IPS DF 6.9 (cell line): ENCODE measurements at places on chromosomes 2 and 18.

DNA sequence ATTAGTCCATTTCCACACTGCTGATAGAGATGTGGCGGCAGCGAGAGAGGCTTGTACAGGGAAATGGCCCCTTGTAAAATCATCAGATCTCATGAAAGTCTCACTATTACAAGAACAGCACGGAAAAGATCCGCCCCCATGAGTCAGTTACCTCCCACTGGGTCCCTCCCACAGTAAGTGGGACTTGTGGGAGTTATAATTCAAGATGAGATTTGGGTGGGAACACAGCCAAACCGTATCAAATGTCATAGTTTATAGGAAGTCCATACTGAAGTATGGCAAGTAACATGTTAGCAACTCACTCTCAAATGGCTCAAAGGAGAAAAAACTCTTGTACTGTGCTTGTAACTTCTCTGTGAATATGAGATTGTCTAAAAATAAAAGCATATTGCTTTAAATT, 56.1 kb downstream of the FARP2 start:
- no peak for DNase-seq

GRCh38 chr2:176187200-176187898, 1.1 kb upstream of the HOXD1 start:
- DNase-seq = no peak

- DNase-seq = no peak
Measured at GRCh38 chr2:20093263-20094141, 42.1 kb upstream of the LAPTM4A start.

DNA sequence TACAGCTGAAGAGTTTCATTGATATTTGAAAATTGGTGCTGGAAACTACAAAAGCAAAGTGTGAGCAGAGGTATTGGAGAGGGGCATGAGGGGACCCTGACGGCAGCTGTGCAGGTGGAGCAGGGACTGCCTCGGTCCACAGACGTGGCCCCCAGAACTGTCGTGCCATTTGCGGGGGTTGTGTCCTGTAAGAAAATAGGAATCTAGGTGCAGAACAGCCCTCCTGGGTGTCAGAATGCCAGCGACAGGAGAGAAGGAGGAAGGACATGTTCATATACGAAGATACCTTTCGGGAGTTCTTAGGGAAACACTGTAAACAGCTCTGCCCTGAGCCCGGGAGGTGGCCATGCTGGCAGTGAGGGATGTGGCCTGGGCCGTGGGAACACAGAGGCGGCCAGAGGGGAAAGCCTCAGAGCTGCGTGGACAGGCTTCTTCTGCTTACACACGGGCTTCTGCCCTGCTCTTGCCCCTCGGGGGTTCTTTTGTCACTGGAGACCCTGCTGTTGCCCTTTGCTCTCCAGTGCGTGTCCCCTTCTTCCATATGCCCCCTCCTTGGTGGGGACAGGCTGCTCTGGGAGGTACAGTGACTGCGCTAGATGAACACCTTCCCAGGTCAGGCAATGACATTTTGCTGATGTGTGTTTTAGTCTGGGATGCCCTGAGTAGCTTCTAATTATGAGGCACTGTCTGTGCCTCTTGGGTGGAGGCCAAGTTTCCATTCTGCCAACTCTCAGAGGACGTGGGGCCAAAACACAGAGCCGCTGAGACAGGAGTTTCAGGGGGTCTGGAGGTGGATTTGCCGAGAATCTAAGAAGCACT, 81.9 kb upstream of the TXNDC2 start:
- no peak for DNase-seq

GRCh38 chr2:241849616-241850543, 8.8 kb downstream of the PDCD1 start:
- no peak for DNase-seq

DNA sequence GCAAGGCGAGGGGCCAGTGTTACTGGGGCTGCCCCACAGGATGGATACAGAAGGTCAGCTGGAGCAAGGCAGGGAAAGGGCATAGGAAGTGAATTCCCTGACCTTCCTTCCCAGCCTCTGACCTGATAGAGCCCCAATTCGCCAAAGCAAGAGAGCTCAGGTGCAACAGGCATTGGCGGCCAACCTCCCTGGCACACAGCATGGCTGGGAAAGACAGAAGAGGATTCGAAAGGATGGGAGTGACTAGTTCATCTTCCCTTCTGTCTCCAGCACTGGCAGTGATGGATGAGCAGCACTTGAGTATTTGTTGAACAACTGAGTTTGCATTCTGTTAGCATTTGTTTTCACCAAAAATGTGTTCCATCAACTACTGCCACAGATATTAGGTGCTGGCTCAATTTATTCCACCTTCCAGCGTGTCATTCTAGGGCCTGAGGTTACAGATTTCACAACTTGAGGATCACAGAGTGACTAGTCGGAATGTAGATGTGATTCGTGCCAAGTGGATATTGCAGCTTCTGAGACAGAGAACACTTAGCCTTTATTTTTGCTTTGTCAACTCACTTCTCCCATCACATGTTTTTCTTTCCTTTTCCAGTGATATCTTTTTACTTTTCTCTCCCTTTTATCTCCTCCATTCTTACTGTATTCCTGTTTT, 6.2 kb downstream of the COPS8 start:
- DNase-seq = no peak

DNA sequence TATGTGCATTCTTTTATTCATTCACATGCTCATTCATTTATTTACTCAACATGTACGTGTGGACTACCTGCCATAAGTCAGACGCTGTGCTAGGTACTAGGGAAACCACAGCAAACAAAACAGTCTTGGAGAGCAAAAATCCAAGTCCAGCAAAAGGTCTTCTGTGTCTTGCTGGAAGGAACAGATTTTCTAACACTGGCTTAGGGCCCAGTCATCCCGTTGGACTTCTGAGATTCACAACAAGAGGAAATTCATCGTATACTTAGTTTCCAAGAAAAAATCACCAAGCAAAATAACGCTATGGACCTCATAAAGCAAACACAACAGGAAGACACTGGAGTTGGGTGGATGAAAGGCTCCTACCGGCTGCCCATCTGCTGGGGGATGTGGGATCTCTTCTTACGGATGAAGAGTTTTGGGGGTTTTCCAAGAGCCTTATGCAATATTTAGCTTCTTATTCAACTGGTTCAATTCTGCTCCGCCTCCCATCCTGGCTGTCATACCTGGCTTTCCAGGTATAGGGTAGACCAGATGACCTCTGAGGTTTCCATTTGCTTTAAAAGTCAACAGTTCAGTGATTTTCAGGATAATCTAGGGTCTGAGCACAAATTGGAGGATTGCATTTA, 262.7 kb downstream of the HAUS1 start:
- no peak for DNase-seq

DNA sequence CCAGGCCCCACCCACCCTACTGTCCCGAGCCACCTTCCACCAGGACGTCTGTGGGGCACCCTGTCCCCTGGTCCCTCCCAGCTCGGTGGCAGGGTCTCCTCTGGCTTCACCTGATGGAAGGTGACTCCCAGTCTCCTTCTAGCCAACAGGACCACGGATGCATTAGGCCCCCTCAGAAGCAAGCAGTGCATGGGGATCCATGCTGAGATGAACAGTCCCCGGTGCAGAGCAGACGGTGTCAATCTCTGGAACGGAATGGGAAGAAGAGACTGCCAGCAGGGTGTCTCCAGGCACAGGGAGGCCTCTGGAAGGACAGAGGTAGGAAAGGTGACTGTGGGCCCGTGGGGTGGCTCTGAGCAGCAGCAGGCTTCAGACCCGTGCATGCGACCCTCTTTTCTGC, 65.2 kb upstream of the FZD7 start:
- no peak for DNase-seq

GRCh38 chr2:95349568-95350322, 52.6 kb downstream of the KCNIP3 start:
- no peak for DNase-seq

GRCh38 chr18:12091538-12092141, 2.0 kb upstream of the ANKRD62 start:
- no peak for DNase-seq

DNA sequence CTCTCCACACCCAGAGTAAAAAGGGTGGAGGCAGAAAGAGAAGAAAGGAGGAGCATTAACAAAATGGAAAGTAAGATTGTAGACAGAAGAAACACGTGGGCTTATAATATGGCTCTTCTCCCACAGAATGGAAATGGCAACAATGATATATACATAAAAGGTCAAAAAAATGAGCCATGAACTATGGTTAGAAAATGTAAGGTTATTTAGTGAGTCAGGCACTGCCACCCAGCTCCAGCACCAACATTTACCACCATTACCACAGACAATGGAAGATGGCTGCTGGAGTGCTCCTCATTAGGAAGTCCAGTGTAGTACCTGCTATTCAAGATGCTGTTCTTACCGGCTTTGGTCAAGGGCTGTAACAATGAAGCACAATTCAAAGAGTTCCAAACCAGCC, 258.0 kb downstream of the ZEB2 start:
- DNase-seq = no peak

DNA sequence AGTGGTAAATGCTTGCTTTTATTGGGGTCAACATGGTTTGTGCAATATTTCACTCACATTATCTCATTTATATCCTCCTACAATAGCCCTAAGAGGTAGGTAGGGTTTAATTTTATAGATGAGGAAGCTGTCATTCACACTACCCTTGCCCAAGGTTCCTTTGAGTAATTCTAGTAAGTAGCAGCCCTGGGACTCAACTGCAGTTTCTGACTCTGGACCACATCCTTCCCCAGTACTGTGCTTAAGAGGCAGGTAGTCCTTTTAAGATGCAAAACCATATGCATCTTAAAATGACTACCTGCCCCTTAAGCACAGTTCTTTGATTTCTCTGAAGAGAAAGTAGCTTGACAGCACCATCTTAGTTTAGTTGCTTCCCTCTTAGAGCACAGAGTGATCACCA, 15.7 kb upstream of the NT5C1B start:
- no peak for DNase-seq

DNA sequence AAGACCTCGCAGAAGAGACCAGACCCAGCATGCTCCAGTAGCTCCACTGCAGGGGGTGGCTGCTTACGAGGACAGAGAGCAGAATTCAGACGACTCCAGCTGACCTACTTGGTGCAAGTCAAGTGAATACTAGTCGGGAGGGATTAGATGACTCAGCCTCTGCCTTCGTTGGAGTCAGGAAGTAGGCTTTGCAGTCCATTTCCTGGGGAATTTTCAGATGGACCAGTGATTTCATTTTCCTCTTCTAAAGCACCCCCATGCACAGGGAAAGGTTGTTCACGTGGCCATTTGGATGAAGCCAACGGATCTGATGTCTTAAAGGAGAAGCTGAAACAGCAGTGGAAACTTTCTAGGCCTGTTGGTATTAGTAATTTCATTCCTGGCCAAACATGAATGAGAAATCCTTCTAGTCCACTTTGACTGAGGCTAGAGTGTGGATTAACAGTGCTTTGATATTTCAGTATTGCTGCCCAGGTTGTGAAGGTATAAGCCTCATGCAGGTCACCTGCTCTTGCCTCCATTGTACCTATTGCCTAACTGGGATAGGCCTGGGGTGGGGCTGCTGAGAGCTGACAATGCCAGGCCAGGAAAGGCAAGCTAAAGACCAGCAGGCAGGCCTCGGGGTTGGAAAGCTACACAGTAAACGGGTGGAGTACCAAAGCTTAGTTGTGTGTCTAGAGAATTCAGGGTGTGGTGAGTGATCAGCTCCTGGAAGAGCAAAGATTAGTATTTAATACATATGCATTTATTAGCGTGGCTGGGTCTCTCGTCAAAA, 117.6 kb upstream of the FOSL2 start:
- DNase-seq = peak; percentile 13
